ENCODE measurements at places on chromosomes 16 and 17. TPM values are rescaled to one million over a fixed set of nuclear protein-coding genes. Genes with fewer than 3 reads are reported as not detected.

Gene SLC35G6
- 0.30 TPM for polyA plus RNA-seq

Gene SLC6A2
- polyA plus RNA-seq, result not detected

Gene ESRP2
- 45.6 TPM for polyA plus RNA-seq

Gene TEKT1
- polyA plus RNA-seq, result not detected

GRCh38 chr16:35140293-35140986, 1681.0 kb downstream of the TP53TG3F start:
- no peak for DNase-seq

- DNase-seq, result no peak
Measured at GRCh38 chr16:79845033-79845733, 244.6 kb upstream of the MAF start.

- DNase-seq, result no peak
Measured at GRCh38 chr16:73150786-73151185, 102.9 kb upstream of the ZFHX3 start.

GRCh38 chr17:48113201-48113676, 5.7 kb downstream of the SNX11 start:
- no peak for DNase-seq

GRCh38 chr17:43546319-43547188, at the start of gene ETV4:
ETV4 (minus strand) TSS chr17:43546340; CDS start chr17:43545617, 723 bp downstream.
- peak; percentile 95 for DNase-seq

GRCh38 chr16:69906838-69907401, 44.2 kb upstream of the CLEC18A start:
- no peak for DNase-seq

- no peak for DNase-seq
Measured at GRCh38 chr17:27906623-27907022, 13.5 kb upstream of the LYRM9 start.
